ENCODE measurements at places on chromosomes 2 and 18. TPM values are rescaled to one million over a fixed set of nuclear protein-coding genes. Genes with fewer than 3 reads are reported as not detected.

HOXD8 gene
- total RNA-seq, result not detected

POU3F3 gene
- not detected for total RNA-seq

HK2 gene
- 17.4 TPM for total RNA-seq

DNA sequence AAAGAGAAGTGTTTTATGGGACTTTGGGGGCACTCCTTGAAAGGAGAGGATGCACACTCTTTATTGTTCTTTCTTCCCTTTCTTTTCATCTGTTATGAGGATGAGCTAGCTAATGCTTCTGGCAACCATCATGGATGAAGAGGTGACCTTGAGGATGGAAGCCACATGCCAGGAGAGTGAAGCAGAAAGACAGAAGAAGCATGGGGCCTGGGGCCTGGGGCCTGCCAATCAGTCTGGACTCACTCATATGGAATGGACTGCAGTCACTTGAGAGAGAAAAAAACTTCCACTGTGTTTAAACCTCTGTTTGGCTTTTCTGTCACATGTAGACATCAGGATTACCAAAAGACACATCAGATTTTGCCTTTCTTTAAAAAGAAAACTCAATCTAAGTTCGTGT is 35.8 kb upstream of the ZFP36L2 start:
- no peak overlapping the region for H3K4me3 ChIP-seq
- peak; percentile 29 for DNase-seq
- peaks cover 3% of the 10 kb centered on the region for H3K36me3 ChIP-seq
- H3K27me3 ChIP-seq, result no peaks in the 10 kb centered on the region

DNA sequence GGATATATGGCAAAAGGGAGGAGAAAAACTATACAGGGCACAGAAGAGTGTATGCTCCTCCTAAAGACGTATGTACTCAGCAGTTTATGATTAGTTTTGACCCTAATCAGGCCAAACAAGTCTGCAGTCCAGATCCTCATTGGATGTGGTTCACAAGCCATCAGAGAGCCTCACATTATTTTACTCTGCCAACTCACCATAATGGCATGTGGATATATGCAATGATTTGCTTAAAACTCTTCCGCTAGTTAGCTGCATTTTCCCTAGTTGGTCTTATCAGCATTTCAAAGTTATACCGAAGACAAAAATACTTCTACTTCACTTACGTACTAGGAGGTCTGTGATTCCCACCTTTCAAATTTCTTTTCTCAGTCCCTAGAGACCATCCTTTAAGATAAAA is 198.4 kb downstream of the CMPK2 start:
- H3K36me3 ChIP-seq, result no peaks in the 10 kb centered on the region
- no peaks in the 10 kb centered on the region for H3K27me3 ChIP-seq
- no peaks in the 10 kb centered on the region for H3K4me1 ChIP-seq

DNA sequence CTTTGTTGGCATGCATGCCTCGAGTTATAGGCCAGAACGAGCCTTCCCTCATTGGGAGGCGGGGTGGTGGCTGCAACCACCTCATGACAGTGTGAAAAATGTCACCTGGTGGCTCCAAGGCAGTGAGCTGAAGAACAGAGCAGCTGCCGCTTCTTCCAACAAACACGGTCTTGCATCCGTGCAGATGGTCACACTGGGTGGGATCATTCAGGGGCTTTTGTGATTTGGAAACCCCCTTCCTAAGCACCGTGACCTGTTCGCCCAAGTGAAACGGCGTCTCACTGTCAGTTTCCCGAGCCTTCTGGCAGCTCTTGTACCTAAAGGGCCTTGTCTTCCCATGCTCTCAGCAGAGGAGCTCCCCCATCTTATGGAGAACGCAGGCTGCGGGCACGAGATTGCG is 159.7 kb downstream of the NAPG start:
- DNase-seq, result no peak
- no peaks in the 10 kb centered on the region for H3K4me1 ChIP-seq
- H3K4me3 ChIP-seq, result no peak overlapping the region
- H3K27ac ChIP-seq, result no peak overlapping the region
- H3K27me3 ChIP-seq, result no peaks in the 10 kb centered on the region
- peaks cover 6% of the 10 kb centered on the region for H3K36me3 ChIP-seq

DNA sequence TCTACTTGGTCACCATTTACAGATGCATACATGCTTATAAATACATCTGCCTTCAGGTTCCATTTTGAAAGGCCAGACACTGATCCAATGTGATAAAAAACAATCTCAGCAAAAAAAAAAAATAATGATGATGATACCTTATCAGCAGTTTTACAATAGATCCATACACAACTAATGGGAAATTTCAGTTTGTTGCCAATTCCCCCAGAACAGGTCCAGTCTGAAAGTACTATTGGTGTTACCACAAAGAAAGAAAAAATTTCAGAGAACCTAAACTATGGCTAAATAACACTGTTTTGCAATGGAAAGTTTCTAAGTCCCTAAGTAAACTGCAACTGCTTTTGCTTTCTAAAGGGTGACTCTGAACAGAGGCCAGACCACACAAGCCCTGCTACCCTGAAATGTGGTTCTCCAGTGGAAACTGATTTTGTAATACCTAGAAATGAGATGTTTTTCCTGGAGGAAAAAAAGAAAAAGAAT is 54.1 kb downstream of the LPIN2 start:
- H3K4me3 ChIP-seq, result no peak overlapping the region
- H3K27me3 ChIP-seq, result no peaks in the 10 kb centered on the region
- DNase-seq, result peak; percentile 63
- H3K4me1 ChIP-seq, result peaks cover 12% of the 10 kb centered on the region
- peaks cover 16% of the 10 kb centered on the region for H3K36me3 ChIP-seq

DNA sequence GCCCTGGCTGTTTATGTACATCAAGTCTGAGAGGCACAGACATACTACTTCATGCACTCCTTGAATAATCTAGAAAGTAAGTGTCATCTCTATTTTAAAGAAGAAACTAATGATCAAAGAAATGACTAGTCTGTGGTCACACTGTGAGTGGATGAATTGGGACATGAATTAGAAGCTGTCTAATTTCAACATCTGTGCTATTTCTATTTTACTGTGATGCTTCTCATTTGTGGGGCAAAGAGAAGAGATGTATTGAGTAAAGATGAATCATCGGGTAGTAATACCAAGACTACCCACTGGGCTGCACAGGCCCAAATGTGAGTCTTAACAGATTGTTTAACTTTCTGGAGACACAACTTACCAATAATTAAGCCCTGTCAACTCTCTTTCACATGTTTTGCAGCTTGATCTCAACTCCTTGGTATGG is 42.4 kb upstream of the MTIF2 start:
- H3K36me3 ChIP-seq, result peaks cover 16% of the 10 kb centered on the region
- no peak overlapping the region for H3K4me3 ChIP-seq
- DNase-seq, result peak; percentile 56
- no peaks in the 10 kb centered on the region for H3K27me3 ChIP-seq

DNA sequence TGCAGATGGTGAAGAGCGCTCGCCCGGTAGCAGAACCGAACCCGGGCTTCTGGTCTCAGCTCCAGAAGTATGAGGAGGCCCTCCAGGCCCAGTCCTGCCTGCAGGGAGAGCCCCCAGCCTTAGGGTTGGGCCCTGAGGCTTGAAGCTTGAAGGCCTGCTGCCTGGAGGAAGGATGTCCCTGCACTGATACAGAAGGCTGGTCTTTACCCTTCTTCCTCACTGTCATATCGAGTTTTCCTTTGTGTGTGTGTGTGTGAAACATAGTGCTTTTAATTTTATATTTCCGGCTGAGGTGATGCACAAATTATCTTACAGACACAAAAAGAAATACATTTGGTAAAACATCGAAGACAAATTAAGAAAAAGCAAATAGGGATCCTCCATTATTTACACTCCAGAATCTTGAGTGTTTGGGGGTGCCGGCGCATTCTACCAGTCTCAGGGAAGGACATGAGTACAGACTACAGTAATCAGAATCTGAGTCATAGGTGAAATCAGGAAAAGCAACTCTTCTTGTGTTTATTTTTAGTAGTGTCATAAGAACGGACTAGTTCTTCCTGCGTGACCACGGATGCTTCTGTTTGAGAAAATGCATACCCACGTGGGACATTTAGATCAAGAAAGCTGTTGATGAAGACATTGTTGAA is 1.3 kb downstream of the DUSP28 start:
- H3K36me3 ChIP-seq, result peaks cover 1% of the 10 kb centered on the region
- no peaks in the 10 kb centered on the region for H3K27me3 ChIP-seq
- peaks cover 22% of the 10 kb centered on the region for H3K4me1 ChIP-seq
- peak; percentile 91 for DNase-seq
- peak overlapping the region; percentile 84 for H3K27ac ChIP-seq

DNA sequence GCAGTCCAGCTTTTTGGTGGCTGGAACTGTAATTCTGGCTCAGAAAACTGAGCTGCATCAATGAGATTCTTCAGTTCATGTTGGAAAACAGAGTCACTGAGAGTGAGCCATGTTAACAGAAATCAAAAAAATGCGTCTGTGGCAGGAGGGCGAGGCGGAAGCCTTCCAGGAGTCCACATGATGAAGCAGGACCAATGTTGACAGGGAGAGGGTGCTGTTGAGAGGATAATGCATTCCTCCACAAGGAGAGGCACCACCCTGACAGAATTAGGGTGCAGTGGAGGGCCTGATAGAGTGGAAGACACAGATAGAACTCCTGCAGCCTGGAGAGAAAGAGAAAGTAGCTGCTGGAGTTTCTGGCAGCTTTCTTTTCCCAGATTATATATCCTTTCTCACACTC is 111.5 kb downstream of the MGAT5 start:
- no peak for DNase-seq
- no peak overlapping the region for H3K27ac ChIP-seq
- no peak overlapping the region for H3K4me3 ChIP-seq
- H3K27me3 ChIP-seq, result no peaks in the 10 kb centered on the region
- peaks cover 36% of the 10 kb centered on the region for H3K36me3 ChIP-seq

GRCh38 chr18:40738321-40738880 is 1216.6 kb upstream of the PIK3C3 start:
- H3K4me3 ChIP-seq, result no peak overlapping the region
- no peaks in the 10 kb centered on the region for H3K4me1 ChIP-seq
- no peak for DNase-seq
- H3K27me3 ChIP-seq, result no peaks in the 10 kb centered on the region
- H3K27ac ChIP-seq, result no peak overlapping the region

DNA sequence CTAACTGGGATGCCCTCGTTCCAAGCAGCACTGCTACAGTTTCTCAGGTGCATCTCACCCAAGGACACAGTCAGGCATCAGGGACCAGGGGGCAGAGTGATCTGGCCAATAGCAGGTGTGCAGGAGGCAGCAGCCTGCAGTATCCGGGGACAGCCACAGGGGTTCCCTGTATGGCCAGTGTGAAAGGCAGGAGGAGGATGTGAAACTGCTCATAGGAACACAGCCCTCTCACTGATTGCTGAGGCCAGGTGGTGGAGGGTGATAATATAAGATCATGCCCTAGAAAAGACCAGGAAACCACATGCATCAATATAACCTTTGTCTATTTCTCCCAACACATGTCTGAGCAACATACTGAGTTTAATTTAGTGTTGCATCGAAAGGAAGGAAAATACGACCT is 112.7 kb upstream of the TACR1 start:
- no peak overlapping the region for H3K27ac ChIP-seq
- no peaks in the 10 kb centered on the region for H3K27me3 ChIP-seq
- no peaks in the 10 kb centered on the region for H3K36me3 ChIP-seq
- no peak for DNase-seq

- H3K4me3 ChIP-seq, result no peak overlapping the region
- H3K4me1 ChIP-seq, result peaks cover 4% of the 10 kb centered on the region
- DNase-seq, result no peak
- H3K36me3 ChIP-seq, result no peaks in the 10 kb centered on the region
- H3K27ac ChIP-seq, result no peak overlapping the region
These were observed 142.5 kb downstream of the TTC27 start for GRCh38 chr2:32770360-32770759.

DNA sequence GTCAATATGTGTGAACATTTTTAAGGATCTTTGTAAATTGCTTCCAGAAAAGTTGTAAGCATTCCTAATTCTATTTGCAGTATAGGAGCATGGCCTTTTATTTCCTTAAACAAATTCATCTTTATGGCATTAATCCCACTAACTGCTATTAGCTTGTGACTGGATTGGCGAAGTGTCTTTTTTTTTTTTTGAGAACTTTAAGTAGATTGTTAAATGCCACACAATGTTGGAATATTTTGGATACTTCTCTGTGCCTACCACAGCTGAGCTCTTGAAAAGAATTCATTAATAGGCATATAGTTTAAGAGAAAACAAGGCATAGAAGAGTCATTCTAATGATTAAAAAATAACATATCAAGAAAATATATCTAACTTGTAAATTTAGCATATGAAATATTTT is 129.7 kb downstream of the LAMA3 start:
- H3K27ac ChIP-seq, result no peak overlapping the region
- H3K4me3 ChIP-seq, result no peak overlapping the region
- no peaks in the 10 kb centered on the region for H3K4me1 ChIP-seq

DNA sequence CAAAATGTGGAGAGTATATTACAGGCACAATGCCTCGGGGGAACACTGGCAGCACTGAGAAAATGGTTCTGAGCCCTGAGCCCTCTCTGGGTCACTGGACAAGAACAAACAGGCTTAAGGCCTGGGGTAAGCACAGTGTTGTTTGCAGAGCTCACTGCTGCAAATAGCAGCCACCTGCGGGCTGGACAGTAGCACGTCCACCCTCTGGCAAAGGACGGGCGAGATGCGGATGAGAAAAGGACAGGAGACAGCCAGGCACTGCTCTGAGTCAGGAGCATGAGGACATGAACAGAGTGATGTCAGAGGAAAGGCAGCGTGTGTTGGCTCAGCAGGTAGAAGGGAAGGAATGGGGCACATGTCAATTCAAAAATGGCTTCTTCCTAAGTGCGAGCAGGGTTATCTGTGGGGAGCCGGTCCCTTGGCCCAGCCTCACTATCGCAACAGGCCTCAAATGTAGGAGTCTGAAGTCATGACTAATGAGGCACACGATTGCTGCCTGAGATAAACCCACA is 25.9 kb upstream of the NEB start:
- H3K36me3 ChIP-seq, result no peaks in the 10 kb centered on the region
- no peak for DNase-seq
- H3K4me3 ChIP-seq, result no peak overlapping the region
- H3K27me3 ChIP-seq, result no peaks in the 10 kb centered on the region
- H3K27ac ChIP-seq, result no peak overlapping the region
- no peaks in the 10 kb centered on the region for H3K4me1 ChIP-seq

- H3K36me3 ChIP-seq, result no peaks in the 10 kb centered on the region
- no peak overlapping the region for H3K27ac ChIP-seq
- H3K4me1 ChIP-seq, result no peaks in the 10 kb centered on the region
- no peaks in the 10 kb centered on the region for H3K27me3 ChIP-seq
These were observed 69.0 kb downstream of the ANKRD44 start for GRCh38 chr2:197241596-197241995.

- no peaks in the 10 kb centered on the region for H3K27me3 ChIP-seq
- H3K27ac ChIP-seq, result no peak overlapping the region
- H3K36me3 ChIP-seq, result no peaks in the 10 kb centered on the region
These were observed 205.8 kb downstream of the INSIG2 start for GRCh38 chr2:118294063-118294462.

GRCh38 chr2:218294430-218295022 is 2.2 kb upstream of the TMBIM1 start:
- H3K4me3 ChIP-seq, result no peak overlapping the region
- H3K27me3 ChIP-seq, result no peaks in the 10 kb centered on the region
- no peak for DNase-seq
- H3K36me3 ChIP-seq, result no peaks in the 10 kb centered on the region
- H3K27ac ChIP-seq, result no peak overlapping the region
- H3K4me1 ChIP-seq, result peaks cover 20% of the 10 kb centered on the region

GRCh38 chr2:74417763-74418162 is 3.7 kb downstream of the C2orf81 start:
- H3K4me1 ChIP-seq, result peaks cover 3% of the 10 kb centered on the region
- no peaks in the 10 kb centered on the region for H3K36me3 ChIP-seq
- no peak overlapping the region for H3K27ac ChIP-seq
- peaks cover 29% of the 10 kb centered on the region for H3K27me3 ChIP-seq

- H3K27me3 ChIP-seq, result no peaks in the 10 kb centered on the region
- peaks cover 19% of the 10 kb centered on the region for H3K4me1 ChIP-seq
- no peak for DNase-seq
- no peaks in the 10 kb centered on the region for H3K36me3 ChIP-seq
- H3K4me3 ChIP-seq, result no peak overlapping the region
These were observed 90.0 kb downstream of the CDC42EP3 start for GRCh38 chr2:37581433-37581832.

Data from IMR-90 (cell line).